Activated naive CD4-positive, alpha-beta T cell (primary cell): ENCODE measurements at places on chromosomes 6 and 20.

DNA sequence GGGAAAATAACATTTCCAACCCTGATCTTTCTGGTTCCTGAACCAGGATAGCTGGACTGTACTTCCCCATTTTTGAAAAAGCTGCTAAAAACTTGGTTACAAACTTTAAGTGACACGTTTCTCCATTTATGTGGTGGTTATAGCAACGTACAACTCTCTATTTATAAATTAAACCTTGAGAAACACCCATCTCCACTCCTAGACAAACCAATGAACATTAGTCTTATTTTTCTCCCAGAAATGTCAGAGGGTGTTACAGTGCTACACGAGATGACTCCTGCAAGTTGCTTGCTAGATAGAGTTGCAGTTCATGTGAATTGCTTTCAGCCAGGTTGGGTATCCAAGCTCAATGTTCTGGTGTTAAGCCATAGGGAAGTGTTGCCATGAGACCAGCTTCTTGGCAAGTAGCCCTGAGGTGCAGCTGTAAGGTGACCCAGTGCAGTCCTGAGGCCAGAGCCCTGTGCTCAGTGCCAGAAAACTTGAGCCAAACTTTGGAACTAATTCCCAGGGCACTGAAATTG lies 51.3 kb upstream of the REV3L start:
- DNase-seq, result no peak

DNA sequence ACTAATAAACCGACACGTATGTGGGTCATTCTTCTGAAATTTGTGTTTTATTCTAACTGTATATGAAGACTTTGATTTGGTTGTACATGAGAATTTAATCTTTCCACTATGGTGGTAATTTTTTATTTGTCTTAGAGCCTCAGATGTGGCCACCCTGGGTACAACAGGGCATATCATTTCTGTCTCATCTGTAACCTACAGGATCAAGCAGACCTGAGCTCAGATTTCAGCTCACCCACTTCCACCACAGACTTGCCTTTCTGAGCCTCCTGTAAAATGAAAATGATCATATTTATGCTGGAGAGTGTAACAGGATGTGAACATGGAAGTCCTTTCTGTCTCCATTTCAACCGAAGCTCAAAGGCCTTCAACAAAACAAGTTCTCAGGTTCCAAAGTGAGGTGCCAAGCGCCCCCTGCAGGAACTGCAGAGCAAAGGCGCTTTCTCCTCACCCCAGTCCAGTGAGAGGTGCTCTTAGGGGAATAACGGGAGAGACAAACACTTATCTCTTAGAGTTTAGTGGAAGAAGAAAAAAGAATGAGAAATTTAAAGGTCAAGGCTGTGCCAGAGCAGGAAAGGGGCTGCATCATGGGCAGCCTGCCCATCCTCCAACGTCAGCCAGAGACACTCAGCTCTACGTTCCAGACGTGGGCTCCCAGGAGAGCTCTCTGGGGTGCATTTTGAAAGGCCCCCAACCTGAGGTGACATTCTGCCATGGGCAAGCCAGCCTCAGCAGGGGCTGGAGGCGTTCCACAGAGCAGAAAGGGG lies 23.0 kb upstream of the CD24 start:
- DNase-seq, result no peak

DNA sequence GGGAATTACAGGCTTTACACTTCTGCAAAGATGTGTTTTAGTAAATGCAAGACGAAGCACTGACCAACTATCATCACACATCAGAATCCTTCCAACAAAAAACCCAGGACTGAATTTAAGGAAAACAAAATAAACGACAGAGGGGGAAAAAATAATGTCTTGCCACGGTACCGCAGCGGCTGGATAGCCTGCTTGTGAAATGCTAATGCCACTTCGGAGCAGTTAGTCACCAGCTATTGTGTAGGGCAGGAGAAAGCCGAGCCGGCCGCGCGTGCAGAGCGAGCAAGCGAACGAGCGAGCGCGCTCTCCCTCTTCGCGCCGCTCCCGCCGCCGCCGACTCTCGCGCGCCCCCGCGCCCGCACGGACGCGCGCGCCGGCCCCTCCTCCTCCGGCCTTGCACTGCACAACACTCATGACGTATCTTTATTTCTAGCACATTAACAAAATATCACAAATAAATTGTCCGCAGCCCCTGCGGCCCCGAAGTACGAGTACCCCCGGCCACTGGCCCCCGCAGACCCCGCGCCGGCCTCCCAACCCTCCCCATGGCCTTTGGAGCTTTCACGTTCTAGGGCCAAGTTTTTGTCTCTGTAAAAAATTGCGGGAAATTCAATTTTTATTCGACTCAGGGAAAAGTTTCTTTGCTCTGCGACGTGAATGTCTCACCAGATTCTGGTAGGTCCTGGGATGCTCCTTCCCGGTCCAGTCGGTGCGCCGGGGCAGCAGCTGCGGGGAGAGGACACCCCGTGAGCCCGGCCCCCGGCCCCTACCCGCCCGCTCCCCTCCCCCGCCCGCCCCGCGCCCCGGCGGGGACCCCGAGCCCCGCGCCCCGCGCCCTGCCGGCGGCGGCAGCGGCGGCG lies 1.0 kb downstream of the PHIP start:
- peak; percentile 74 for DNase-seq

DNA sequence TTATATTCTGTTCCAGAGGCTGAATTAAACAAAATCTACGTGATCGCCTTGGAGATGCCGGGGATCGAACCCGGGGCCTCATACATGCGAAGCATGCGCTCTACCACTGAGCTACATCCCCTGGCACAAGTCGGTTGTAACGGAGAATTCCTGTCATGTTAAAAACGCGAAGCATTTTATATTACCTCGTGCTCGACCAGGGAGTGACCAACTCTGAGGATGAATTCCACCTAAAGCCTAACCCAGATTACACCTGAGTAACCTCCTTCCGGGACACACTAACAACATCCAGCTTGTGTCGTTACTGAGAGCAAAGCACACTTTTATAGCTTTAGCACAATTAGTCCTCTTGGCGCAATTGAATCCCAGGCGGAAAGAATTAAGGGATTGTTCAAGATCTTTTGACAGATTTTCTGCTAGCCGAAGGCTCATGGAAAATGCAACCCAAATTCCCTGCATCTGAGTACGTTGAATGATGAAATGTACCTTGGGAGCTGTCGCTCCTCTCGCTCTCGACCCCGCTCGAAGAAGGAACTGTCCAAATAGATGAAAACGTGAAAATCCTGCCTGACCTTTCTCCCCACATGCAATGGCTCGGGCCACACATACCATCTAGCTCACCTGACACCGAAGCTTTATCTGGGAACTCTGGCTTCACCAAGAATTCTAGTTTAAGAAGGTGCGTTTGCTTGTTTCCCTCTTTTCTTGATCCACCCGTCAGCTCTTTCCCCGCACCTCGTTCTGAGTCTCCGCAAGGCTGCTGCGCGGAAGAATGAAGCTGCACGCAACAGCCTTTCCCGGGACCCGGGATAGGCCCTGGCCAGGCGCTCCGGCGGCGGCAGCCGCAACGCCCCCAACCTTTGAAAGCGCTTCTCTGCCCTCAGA lies 148.3 kb downstream of the GPX5 start:
- DNase-seq, result no peak

GRCh38 chr20:6108330-6108729 lies 14.5 kb downstream of the FERMT1 start:
- no peak for DNase-seq

- no peak for DNase-seq
These were observed 48.6 kb downstream of the TMEM170B start for GRCh38 chr6:11586117-11586516.

DNA sequence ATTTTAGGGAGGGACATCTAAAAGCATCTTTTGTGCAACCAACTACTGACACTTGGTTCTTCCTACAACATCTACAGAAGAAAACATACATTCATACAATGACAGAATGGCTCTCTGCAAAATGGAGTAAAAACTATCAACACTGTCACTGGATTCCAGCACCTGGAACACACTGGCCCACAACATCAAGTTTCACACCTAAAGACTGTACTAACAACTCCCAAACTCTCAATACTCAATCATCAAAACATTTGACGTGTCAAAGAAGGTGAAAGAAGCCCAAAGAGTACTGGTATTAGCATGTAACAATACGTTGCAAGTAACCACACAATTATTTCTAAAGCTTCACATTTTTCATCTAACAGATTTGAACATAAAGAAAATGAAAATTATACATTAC lies 2.1 kb downstream of the CPNE1 start:
- DNase-seq, result no peak

- DNase-seq, result no peak
These were observed 47.4 kb downstream of the HDAC2 start for GRCh38 chr6:113923526-113923925.

DNA sequence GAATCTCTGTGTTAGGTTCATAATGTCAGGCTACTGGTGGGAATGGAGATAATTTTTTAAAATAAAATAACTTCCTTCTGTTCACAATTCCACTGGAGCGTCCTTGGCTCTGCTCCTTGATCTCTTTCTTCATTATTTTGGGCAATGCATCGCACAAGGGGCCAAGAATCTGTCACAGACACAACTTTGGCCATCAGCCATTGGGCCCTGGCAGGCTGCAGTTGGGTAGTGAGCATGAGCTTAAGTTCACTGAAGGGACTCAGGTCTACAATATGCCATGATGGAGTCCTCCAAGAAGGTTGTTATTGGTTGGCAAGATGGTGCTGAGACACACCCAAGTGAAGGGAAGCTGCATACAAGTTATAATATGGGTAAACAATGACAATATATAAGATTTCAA lies 40.0 kb downstream of the CYP39A1 start:
- no peak for DNase-seq

- DNase-seq, result no peak
These were observed 37.3 kb downstream of the TFEB start for GRCh38 chr6:41697861-41698781.
